ENCODE measurements at places on chromosomes 7 and 10. TPM values are rescaled to one million over a fixed set of nuclear protein-coding genes. Genes with fewer than 3 reads are reported as not detected.

Gene CHAT
- not detected for total RNA-seq

Gene GDI2
- 203 TPM for total RNA-seq

Gene HOXA13
- total RNA-seq, result 2.2 TPM

Gene IFIT1B
- not detected for total RNA-seq

Gene ADARB2
- not detected for total RNA-seq

Gene ANKRD30A
- 0.88 TPM for total RNA-seq

Gene ARL4A
- 47.1 TPM for total RNA-seq

Gene FKBP6
- total RNA-seq, result not detected

Gene HKDC1
- total RNA-seq, result 21.3 TPM
